IMR-90 (cell line): ENCODE measurements at places on chromosomes 7 and 10. TPM values are rescaled to one million over a fixed set of nuclear protein-coding genes. Genes with fewer than 3 reads are reported as not detected.

DNA sequence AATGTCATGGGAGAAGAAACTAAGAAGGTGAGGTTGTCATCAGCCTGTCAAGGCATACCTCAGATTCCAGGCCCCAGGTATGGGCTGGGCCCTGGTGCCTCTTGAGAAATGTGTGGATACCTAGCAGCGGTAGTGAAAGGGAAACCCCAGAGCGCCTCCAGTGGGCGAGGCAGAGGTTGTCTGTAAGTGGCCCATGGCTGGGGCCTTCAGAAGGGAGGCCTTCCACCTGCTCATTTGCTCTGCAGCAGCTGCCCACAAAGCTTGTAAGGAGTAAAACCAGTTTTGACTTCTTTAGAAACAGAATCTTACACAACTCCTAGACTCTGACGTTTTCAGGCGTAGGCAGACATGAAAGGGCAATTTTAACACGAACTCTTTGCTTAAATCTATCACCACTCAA, 509.9 kb downstream of the PARD3 start:
- no peak for DNase-seq

DNA sequence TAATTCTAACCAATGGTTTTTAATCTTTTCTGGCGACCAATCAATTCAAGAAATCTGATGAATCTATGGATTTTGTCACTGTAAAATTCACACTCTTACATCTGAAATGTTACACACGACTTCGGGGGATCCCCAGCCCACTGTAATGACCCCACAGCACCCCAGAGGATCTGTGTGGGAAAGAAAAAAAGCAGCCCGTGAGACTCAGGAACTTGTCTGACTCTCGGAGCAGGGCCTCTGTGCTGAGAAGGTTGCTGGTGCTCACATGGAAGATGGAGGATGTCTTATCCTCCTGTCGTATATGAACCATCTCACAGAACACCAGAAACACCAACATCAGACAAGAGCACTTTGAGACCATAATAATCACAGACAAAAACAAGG, 228.4 kb upstream of the INHBA start:
- no peak for DNase-seq

The FAM25C gene
- polyA plus RNA-seq: not detected in 2 replicates

GRCh38 chr10:34370126-34370525, 445.0 kb downstream of the PARD3 start:
- DNase-seq: no peak

The OR2A42 gene
- polyA plus RNA-seq: not detected in 2 replicates

DNA sequence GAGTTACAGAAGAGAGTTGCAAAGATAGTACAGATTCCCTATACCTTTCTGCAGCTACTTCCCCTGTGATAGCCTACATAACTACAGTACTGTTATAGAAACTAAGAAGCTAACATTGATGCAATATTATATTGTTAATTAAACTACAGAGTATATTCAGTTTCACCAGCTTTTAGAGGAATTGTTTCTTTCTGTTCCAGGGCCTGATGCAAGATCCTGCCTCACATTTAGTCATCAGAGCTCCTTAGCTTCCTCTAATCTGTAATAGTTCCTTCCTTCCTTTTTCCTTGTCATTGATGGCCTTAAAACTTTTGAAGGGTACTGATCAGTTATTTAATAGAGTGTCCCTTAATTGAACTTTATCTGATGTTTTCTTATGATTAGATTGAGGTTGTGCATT, 56.8 kb downstream of the SDHAF3 start:
- peak; percentile 18 for DNase-seq

DNA sequence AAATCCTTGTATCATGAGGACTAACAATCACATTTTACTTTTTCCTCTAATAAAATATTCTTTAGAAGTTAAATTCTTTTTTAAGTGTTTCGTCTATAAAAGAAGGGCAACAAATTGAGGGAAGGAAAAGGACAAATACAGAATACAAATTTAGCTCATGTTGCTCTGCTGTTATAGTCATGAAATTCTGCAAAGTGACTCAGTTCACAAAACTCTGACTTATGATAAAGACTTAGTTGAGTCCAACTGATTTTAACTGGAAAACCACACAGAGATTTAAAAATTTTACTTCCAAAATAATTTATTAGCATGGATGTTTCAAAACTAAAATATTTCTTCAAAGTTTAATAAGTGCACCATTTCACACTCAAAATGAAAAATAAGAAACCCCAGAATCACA, 75.0 kb upstream of the GPR22 start:
- peak; percentile 72 for DNase-seq

- DNase-seq: no peak
Measured at GRCh38 chr7:1493571-1493970, 10.6 kb downstream of the INTS1 start.

DNA sequence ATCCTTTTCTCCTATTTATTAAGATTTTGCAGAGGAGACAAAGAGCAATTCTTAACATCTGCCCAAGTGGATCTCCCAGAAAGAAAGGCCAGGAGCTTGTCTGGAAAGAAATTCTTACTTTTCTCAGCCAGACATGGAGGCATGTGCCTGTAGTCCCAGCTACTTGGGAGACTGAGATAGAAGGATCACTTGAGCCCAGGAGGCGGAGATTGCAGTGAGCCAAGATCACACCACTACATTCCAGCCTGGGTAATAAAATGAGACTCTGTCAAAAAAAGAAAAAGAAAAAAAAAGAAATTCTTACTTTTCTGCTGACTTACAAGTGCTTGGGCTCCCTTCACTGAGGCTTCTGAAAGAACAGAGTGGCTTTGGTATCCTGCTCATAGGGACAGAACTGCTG, 2.4 kb upstream of the CYP3A43 start:
- no peak for DNase-seq

The SEMA3A gene
- 27.0 and 31.2 TPM in 2 replicates for polyA plus RNA-seq

The MTERF1 gene
- 5.6 and 7.3 TPM in 2 replicates for polyA plus RNA-seq

GRCh38 chr7:150502519-150502918, 12.2 kb upstream of the GIMAP7 start:
- no peak for DNase-seq

DNA sequence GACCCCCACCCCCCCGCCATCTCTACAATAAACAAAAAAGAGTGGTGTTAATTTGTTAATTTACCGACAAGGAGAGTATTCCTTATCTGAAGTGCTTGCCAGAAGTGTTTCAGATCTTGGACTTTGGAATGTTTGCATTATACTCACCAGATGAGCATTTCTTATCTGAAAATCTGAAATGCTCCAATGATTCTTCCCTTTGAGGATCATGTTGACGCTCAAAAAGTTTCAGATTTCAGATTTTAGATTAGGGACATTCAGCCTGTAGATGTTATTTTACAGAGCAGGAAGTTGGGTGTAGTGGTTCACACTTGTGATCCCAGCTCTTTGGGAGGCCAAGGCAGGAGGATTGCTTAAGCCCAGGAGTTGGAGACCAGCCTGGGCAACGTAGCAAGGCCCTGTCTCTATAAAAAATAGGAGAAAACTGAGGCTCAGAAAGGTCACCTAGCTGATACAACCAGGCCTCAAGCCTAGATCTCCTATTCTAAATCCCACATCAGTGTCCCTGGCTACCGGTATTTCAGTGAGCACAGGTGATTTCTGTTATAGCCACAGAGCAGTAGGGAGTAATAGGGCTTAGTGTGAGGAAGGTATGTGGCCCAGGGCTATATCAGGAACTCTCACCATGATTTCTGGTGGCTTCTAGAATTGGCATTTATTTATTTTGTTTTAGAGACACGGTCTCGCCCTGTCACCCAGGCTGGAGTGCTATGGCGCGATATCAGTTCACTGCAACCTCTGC, 35.4 kb downstream of the TMEM120A start:
- DNase-seq: no peak

DNA sequence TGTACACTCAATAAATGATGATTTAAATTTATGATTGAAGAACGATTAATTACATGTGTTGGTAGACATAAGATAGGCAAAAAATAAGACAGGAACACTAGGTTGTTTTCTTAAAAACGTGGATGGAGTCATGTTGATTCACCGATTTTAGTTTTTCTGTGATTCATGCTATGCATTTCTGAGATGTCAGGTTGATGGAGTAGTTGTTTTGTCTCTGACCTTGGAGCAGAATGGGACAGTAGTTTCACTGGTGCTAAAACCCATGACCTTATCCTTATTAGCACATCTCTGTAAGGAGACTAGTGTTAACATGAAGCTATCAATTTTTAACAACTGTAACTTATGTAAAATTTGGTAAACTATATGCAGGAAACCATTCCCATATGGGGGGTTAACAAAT, 611.6 kb upstream of the FZD8 start:
- DNase-seq: no peak

DNA sequence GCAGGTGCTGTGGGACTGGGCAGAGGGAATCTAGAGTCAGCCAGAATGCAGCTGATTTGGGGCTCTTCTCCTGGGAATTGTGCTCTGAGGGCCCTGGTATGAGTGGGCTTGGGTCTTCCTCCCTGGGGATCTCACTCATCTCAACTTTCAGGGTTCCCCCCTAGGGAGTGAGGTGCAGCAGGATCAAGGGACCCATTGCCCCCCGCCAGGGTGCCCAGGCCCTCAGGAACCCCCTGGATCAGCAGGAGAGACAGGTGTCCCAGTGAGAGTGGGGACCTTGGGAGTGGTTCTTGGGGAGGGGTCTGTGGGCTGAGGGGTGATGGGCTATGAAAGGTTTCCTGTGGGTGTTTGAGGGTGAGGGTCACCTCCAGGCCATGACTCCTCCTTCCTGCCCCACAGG, 17.6 kb upstream of the VOPP1 start:
- no peak for DNase-seq

- DNase-seq: no peak
Measured at GRCh38 chr10:49324711-49325110, 25.7 kb downstream of the C10orf71 start.

- DNase-seq: no peak
Measured at GRCh38 chr7:713488-714230, 12.8 kb upstream of the DNAAF5 start.

GRCh38 chr7:17952387-17952786, 12.1 kb upstream of the SNX13 start:
- DNase-seq: no peak

DNA sequence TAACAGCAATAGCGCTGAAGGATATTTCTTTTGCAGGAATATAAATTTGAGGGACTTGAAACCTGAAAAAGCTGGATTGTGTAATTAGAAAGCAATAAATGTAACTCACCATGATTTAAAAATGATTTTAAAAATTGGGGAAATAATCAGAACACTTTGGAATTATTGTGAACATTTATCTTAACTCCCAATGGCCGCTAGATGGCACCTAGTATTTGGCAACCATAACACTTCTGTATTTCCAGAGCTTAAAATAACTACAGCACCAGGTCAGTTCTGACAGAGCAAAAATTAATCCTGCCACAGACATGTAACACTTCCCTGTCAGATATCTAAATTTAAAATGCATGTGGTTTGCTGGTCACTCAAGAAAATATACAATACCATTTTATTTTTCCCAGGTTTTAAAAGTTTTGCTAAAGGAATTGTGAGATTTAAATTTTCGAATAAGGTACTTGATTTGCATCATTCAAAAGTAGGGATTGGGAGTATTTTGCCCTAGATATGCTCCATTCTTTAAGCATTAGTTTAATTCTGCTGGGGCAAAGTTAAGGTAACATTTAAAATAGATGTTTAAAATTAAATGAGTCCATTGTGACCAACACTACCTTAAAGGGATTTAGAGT, 144.5 kb downstream of the PPP1R3A start:
- peak; percentile 62 for DNase-seq

DNA sequence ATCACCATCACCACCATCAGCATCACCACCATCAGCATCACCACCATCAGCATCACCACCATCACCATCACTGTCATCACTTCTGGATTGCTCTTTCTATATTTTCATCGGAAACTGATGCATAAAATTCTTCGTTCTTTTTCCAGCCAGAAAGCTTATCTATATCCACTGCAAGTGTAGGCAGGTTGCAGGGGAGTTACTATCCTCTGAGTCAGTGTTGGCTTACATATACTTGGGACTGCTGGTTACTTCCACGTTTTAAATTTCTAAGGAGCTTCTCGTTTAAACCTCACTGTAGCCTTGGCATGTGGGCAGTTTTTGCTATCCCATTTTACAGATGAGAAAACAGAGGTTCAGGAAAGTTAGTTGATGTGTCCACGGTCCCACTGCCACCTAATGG, 66.1 kb downstream of the FOXL3 start:
- DNase-seq: no peak

DNA sequence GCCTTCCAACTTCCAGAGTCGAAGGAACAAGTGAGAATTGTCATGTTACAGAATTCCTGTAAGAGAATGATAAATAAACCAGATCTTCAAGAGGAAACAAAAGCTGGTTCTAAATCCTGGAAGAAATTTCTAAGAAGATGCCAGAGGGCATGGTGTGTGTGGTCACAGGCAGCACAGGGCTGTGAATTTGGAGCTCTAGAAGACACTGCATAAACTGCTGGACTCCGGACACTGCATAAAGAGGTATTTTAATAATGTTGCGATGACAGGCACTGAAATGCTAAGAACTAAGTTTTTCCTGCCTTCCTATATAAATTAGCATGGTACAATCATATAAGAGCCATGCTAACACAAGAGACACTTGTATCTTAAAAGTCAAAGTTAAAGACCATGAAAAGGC, 86.0 kb downstream of the LARP4B start:
- no peak for DNase-seq

The CHST3 gene
- polyA plus RNA-seq: 8.6 and 9.1 TPM in 2 replicates

- no peak for DNase-seq
Measured at GRCh38 chr10:88831709-88832108, 19.9 kb downstream of the ANKRD22 start.

- no peak for DNase-seq
Measured at GRCh38 chr7:26321435-26321834, 29.8 kb downstream of the SNX10 start.

GRCh38 chr10:103764296-103765088, 90.9 kb downstream of the SH3PXD2A start:
- no peak for DNase-seq

GRCh38 chr7:55538538-55538937, 33.8 kb downstream of the VOPP1 start:
- peak; percentile 97 for DNase-seq

DNA sequence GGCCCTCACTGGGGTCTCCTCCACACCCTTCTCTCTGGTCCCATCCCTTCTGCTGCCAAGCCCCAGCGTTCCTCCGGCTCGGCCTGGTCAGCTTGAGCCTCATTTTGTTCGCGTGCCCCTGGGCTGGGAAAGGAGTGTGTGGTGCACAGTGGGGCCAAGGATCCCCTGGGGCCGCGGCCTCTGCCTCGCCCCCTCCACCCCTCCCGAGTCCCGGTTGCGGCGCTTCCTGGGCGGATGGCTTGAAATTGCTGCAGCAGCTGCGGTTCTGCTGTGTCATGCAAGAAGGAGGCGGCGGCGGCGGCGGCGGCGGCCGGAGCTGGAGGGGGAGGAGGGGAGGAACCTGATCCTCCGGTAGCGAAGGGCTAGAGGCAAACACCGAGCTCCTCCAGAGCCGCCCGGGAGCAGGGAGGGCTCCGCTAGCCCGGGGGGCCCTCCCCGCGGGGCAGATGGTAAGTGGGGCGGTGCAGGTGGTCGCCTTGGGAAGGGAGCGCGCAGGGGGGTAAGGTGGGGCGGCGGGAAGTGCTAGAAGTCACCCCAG, 217.8 kb upstream of the MKLN1 start:
- DNase-seq: peak; percentile 78

The STEAP2 gene
- 1.7 and 1.8 TPM in 2 replicates for polyA plus RNA-seq

GRCh38 chr7:22660732-22661131, 66.3 kb upstream of the IL6 start:
- no peak for DNase-seq

The TMEM213 gene
- not detected in 2 replicates for polyA plus RNA-seq
